Activated CD8-positive, alpha-beta T cell treated with anti-CD3 and anti-CD28 coated beads, Interleukin-2, amount 10 ng/mL, durations not matched to agents 7 days and 5 days (primary cell): ENCODE measurements at places on chromosomes 3 and 15. TPM values are rescaled to one million over a fixed set of nuclear protein-coding genes. Genes with fewer than 3 reads are reported as not detected.

- no peak for DNase-seq
These were observed 83.3 kb downstream of the SNRK start for GRCh38 chr3:43369404-43370292.

DNA sequence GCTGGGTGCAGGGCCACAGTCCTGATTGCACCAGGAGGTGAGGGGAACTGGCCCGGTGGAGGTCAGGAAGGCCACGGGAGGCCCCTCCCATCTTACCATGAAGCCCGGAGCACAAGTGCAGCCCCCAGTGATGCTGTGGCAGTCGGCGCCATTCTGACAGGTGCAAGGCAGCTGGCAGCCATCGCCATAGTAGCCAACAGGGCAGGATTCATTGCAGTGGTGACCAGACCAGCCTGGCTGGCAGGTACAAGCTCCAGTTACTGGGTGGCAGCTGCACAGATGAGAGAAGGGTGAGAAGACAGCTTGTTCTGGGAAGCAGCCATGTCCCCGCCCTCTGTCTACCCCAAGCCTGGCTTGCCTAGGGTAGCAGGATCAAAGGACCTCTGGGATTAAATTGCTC is 88.2 kb downstream of the RAB11A start:
- no peak for DNase-seq

- DNase-seq, result no peak
These were observed 8.0 kb downstream of the ESYT3 start for GRCh38 chr3:138442433-138442832.

DNA sequence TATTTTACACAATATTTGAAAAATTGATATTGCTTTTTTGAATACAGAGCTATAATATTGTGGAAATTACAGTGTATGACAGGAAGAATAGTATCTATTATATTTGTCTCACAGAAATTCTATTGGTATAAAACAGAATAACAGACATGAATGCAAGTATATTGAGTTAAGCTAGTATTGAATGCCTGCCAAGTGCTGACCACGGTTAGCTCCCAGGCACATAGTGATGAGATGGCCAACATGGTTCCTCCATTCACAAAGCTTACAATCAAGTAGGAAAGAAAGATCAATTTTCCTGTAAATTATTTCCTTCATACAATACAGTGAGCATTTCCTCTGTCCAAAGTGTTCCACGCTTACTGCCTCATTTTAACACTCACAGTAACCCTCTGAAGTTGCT is 67.6 kb downstream of the TP63 start:
- no peak for DNase-seq

GRCh38 chr3:85370341-85370740 is 411.6 kb downstream of the CADM2 start:
- no peak for DNase-seq

DNA sequence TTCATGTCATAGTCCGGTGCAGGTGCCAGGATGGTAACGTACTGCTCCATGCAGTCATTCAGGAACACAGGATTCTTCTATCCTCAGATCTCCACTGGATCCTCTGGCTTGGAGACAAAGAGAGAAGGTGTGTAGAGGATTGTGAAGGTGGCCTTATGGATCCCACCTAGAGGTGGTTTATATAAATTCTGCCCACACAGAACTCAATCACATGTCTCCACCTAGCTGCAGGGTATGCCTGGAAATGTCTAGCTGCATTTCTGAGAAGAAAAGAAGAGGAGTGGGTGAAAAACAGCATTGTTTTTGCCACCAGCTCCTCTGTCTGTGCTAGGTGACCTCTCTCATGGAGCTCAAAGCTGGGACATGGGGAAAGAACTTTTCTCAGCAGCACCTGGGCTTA is 478.7 kb downstream of the PDCD6IP start:
- DNase-seq, result no peak

Gene MED12L
- total RNA-seq, result 0.79 TPM

DNA sequence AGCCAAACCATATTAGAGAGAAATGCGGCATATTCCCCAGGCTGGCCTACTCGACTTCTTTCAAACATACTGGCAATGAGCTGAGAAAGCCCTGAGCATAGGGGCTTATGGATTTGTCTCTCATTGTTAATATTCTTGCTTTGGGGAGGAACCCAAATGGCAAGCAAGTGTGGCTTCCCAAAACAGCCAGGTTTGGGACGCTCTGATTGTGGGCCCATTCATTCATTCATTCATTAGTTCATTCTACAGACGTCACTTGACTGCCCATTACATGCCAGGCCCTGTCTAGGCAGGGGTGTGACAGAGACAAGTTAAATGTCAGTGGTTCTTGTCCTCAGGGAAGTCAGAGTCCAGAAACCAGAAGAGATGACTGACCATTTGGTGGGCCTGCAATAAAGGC is 77.4 kb upstream of the THBS1 start:
- no peak for DNase-seq

Gene ARPIN
- not detected for total RNA-seq
